ENCODE measurements at places on chromosomes 3 and 15.

- no peak for DNase-seq
These were observed 14.4 kb upstream of the BTBD1 start for GRCh38 chr15:83081256-83082014.

- DNase-seq = no peak
These were observed 92.9 kb downstream of the UBE3A start for GRCh38 chr15:25345943-25346342.

DNA sequence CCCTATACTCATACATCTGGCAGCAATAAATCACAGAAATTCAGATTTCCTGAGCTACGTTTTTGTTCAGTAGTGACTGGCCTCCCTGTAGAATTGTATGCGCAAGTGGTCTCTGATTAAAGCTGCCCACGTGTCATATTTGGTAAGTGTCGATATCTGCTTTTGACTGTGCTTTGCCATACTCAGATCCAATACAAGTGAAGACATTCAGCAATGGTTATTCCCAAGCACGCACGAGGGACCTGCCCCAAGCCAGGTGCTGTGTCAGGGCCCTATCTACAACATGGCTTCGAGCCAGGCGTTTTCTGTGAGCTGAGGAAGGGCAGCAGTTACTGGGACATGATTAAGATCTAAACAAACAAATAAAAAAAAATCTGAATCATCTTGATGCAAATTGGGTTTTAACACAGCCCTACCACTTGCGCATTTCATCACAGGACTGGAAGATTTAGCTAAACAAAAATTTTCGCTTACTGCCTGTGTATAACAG lies 47.2 kb upstream of the ICE2 start:
- DNase-seq = no peak

GRCh38 chr3:21062831-21063294 lies 688.1 kb downstream of the ZNF385D start:
- DNase-seq = no peak

DNA sequence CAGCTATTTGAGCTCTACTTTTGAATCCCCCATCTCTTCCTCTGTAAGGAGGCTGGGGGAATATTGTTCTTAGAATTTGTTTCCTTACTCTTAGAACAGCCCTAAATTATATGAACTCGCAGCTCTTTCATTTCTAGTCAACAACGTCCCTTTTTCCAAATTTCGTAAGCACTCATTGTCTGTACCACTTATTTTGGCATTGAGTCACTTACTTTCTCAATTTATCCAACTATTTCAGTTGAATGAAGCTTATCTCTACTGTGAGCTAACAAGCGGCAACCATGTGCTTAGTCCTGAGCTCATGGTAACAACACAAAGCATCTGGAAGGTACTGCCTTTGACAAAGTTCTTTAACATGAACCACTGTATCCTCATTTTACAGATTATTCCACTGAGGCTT lies 191.1 kb downstream of the GREM1 start:
- no peak for DNase-seq

DNA sequence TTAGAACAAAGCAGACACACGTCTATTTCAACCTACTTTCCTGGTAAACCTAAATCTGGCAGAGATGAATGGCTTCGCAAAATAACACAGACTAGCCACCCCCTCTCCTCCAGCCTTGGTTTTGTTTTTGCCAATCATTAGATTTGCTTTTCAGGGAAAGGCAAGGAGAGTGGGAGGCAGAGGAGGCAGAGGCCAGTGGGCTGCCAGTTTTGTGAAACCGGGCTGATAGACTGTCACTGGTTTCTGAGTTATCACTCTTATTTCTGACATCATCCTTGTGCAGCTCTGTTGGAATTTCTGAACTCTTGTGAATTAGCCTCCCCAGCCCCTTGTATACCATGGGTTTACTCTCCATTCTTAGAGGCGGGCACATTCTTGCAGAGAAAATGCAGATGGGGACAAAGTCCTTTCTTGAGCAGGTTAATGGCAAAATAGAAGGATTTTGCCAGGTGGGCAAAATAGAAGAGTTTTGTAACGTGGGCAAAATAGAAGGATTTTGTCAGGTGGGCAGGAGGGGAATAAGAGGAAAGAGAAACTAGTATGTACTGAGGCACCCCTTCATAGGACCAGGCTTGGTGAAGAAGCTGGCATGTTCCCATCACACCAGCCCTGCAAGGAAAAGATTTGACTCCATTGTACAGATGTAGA lies 3.2 kb upstream of the FEM1B start:
- no peak for DNase-seq

DNA sequence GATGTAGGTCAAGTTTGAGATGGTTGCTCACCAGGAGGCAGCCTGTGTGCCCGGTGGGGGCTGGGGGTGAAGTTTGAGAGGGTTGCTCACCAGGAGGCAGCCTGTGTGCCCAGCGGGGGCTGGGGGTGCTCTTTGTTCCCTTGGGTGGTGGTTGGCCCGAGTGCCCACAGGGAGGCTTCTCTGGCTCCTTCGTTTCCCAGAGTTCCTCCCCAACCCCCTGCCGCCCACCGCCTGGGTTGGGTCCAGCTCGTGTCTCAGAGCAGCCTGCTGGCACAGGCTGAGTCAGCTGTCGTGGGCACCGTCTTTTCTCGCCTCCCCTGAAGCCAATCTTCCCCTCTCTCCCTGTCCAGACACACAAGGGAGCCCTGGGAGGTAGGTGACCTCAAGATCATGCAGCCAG lies 3.1 kb downstream of the APBA2 start:
- DNase-seq = no peak

DNA sequence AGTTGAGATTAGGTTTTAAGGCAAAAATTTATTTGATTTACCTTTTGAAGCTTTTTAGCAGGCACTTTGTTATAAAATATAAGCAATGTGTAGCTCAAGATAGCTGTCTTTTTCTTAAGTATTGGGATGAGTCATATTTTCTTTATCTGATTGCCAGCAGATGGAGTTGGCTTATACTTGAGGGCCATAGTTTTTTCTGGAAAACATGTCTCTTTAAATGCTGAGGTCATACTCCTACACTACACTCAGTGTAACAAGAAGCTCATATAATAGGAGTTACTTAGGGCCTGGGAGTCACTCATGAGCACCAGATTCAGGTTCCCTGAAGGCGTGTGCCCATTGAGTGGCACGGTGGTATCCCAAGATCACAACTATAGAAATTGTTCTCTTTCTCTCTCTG lies 579.8 kb downstream of the EDEM1 start:
- DNase-seq = no peak

Data from stimulated activated CD4-positive, alpha-beta T cell treated with anti-CD3 and anti-CD28 coated beads, TNF-alpha, amount 100 ng/mL, for 4 hours (primary cell).